ENCODE measurements at places on chromosomes 13 and 19.

GRCh38 chr19:11125994-11126685, 29.4 kb downstream of the SPC24 start:
- peak; percentile 55 for DNase-seq

GRCh38 chr19:45146251-45146650, 14.5 kb downstream of the NKPD1 start:
- no peak for DNase-seq

DNA sequence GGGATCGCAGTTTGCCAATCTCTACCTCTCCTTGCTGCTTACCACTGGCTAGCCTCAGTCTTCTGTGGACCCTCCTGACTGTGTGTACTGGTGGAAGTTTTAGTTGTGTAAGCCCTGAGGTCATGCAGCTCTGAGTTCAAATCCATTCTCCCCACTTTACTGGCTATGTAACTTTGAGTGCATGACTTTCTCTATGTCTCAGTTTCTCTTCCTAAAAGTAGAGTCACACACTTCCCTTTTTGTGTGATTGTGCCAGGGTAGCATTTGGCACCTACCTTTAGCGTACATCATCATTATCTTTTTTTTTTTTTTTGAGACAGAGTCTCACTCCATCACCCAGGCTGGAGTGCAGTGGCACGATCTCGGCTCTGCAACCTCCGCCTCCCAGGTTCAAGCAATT, 70.3 kb downstream of the MAP4K1 start:
- no peak for DNase-seq

GRCh38 chr13:48126944-48127830, 32.3 kb upstream of the MED4 start:
- DNase-seq: peak; percentile 14

DNA sequence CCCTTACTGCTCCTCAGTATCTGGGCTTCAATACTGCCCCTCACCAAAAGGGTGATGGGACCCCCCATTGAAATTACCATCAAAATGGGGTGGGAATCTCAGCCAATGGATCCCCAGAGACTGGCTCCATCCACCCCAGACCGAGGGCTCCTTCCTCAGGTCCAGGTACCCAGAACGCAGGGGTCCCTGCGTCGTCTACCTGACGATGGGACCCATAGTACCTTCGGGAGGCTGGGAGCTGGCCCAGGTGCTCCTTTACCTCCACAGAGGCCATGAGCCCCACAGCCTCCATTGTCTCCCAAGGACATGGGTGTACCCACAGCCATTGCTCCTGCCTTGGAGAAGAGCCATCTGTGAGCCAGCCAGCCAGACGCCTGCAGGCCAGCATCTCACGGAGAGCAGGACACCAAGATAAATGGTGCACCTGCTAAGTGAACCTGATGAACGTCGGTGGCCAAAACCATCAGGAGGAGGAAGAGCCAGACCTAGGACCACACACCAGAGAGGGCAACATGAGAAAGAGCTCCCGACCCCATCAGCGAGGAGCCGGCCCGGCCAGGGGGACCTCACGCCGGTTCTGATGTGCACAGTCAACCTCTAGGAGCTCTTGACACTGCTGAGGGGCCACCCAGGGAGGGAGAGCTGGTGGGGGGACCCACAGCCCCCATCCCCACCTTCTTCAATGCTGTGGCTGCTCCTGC, 156.8 kb upstream of the SOX1 start:
- no peak for DNase-seq

- DNase-seq: no peak
Measured at GRCh38 chr13:38967446-38967845, 23.2 kb downstream of the STOML3 start.

- DNase-seq: no peak
Measured at GRCh38 chr13:46168341-46168740, 13.6 kb downstream of the LCP1 start.

DNA sequence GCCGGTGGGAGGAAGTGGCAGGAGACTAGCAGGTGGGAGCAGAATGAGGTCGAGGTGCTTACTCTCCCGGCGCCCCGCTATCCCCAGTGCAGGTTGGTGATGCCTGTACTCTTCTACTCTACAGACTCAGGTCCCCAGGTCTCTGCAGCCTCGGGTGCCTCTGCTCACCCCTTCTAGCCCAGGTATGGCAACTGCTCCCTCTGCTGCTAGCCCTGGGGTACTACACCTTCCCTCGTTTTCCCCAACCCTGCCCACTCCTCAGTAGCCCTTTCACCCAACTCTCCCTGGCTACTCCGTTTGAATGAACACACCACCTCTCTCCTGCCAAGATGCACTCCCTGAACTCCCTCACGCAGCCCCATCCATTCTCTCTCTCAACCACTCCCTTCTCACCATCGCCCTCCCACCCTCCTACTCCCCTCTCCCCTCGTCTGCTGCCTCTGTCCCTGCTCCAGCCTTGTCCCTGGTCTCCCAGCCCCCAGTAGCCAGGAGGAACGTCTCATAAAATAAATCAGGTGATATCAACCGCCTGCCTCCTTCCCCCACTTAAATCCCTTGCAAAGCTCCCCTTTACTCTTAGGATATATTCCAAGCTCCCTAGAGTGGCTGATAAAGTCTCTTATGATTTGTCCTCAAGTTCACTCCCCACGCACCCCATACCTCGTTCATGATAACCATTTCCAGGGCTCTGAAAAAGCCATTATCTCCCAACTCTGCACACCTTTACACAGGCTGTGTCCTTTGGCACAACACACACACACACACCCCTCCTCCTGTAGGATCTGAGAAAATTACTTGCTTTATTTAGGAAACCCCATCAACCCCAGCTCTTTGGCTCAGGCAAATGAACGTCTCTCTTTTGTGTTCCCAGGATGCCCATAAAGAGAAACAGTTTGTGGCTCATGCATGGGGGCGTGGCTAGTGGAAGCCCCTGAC, 8.2 kb upstream of the MEIS3 start:
- peak; percentile 62 for DNase-seq

DNA sequence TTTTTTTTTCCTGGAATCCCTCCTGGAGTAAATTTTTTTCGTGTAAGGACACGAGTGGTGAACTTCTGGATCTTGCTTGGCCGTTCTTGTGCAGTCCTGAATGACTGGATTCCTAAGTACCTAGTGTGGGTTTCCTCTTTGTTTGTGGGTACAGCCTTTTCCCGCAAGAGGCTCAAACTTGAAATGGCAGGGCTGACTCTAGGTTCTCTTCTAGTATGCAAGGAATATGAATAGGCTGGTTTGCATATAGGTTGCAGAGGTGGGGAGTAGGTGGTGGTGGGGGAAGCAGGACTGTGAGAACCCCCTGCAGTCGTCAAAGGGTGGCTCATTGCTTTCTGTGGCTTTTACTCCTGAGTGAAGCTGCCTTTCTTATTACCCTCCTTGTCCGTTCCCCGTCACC, 13.6 kb downstream of the UBAC2 start:
- DNase-seq: no peak

DNA sequence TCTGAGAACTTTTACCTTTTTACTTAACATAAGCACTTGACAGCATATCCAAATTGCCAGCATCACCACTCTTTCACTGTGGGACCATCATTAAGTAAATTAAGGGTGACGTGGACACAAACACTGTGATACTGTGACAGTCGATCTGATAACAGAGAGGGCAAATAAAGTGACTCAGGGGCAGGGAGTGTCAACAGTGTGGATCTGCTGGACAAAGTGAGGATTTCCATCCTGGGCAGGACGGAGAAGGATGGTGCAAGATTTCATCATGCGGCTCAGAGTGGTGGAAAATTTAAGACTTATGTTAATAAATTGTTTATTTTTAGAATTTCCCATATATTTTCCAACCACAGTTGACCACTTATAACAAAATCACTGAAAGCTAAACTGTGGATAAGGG, 60.0 kb upstream of the WDFY2 start:
- no peak for DNase-seq

DNA sequence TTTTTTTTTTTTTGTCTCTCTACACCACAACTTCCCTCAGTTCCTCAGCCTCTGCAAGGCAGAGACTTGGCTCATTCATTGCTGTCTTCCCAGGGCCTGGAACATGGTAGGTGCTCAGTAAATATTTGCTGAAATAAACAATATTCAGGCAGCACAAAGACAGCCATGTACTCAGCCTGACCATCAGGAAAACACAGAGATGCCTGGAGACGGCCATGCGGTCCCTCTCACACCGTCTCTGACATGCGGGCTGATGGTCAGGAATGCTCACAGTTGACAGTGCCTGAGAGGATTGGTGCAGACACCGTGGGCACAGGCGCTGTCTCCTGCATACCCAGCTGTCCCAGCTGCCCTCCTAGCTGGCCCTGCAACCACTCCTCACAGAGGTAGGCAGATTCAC, 924 bp downstream of the PRAM1 start:
- no peak for DNase-seq

GRCh38 chr13:90154311-90154960, 1193.1 kb upstream of the MIR17HG start:
- DNase-seq: no peak

- DNase-seq: peak; percentile 10
Measured at GRCh38 chr19:53772943-53773342, 51.2 kb downstream of the NLRP12 start.

DNA sequence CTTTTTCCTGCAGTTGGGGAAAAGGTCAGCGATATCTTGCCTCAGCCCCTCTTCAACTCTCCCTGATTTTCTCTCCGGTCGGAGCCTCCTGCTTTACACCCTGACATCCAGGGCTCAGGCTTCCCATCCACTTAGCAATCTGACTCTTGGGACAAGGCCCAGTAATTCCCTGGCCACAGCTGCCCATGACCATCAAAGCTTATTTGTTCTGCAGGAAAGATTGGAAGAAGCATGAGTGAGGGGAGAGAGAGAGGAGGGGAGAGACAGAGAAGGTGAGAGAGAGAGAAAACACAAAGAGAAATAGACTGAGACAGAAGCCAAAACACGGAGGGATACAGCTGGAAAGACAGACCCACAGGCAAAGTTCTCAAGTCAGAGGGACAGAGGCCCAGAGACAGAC, 13.7 kb downstream of the SYT3 start:
- DNase-seq: no peak

DNA sequence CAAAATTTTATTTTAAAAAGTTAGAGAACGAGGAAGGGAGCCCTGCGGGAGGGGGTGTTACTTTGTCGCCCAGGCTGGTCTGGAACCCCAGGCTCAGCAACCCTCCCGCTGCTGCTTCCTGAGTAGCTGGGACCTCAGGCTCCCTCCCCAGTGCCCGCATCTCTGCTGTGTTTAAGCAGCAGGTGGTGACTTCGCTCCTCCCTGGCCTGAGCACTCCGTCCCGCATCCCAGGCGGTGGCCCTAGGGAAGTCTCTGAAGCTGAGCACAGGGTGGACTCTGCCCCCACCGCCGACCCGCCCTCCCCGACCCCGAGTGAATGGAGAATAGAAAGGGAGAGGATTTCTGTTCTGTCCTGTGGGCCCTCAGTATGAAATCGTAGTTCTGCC, 30.5 kb downstream of the ZNF701 start:
- no peak for DNase-seq

DNA sequence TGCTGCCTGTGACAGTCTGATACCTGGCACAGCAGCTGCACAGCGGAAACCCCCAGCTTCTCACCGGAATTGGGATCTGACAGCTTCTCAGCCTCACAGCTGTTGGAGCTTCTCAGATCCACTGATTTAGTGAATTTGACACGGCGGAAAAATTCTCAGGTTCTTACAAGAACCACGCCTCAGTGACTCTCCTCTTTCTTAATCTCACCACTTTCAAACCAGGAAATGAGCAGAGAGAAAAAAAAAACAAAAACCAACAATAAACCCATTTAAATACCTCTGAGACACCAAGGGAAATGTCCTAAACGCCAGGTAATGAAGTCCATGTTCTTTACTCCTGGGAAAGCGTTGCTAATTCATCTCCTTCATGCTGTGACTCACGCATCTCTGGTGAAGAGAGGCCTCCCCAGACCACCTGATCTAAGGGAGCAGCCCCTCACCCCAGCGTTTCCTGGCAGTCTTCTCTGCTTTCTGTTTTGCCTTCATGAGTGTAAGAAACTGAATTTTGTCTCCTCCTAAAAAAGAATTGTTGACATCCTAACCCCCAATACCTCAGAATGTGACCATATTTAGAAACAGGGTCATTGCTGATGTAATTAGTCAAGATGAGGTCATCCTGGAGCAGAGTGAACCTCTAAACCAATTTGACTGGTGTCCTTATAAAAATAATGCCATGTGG, 15.9 kb upstream of the IZUMO2 start:
- no peak for DNase-seq

GRCh38 chr19:4444765-4445741, 12.5 kb downstream of the UBXN6 start:
- no peak for DNase-seq

DNA sequence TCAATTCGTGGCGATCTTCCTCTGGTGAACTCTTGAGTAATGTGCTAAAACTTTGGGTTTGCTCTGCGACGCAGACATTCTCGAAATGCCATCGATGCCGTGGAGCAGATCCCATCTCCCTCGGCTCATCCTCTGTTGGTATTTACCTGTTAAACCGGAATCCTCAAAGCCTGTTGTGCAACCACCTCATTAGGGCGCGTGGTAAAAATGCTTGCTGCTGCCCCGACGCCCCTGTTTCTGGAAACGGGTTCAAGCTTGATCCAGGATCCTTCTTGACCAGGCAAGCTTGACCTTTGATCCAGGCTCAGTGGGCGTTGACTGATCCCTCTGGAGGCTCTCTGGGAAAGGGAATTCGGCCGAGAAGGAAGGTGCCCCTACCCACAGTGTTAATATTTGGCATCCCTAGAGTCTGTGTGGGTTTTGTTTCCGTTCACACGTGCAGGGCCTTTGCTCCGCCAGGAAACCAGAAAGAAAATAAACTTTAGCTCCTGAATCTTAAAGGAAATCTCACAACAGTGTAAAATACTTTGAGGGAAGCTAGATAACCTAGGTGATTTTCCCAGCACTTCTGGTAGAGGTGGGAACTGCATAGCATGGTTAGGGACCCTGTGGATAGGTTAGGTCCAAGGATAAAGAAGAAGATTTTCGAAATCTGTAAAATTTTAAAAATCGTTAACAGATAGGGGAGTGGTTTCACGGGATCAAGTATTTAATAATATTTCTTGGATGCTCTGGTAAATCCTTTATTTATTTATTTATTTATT, 1.1 kb downstream of the LSM14A start:
- peak; percentile 12 for DNase-seq

GRCh38 chr13:49927755-49928154, 8.4 kb downstream of the SPRYD7 start:
- DNase-seq: no peak

DNA sequence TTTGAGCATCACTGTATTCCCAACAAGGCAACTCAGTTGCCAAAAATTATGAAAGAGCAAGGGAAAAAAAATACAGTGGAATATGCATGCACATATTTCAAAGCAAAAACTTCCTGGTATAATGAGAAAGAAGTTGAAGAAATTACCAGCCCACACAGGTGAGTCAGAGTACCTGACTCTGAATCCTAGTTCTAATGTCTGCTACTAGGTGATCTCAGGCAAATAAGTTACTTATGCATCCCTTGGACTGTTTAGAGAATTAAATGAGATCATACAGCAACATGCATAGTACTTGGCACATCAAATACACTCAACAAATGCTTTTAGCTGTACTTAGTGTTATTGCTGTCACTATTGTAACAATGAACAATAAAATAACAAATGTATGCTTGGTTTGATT, 144.9 kb downstream of the MIPEP start:
- DNase-seq: no peak

DNA sequence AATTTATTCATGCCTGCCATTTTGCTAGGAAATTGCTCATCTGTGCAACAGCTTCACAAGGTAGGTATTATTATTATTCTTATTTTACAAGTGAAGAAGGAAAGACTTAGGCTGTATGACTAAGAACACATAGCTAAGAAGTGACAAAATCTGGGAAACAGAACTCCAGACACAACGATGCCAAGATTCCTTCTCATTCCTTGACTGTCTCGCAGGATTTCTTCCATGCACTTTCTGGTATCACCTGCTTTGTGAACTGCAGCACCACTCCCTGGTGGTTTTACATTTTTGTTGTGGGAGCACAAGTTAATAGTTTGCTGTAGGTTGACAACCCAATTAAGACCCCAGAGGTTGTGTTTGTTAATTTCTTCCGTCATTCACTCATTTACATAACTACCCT, 188.5 kb downstream of the LACC1 start:
- DNase-seq: no peak
